ENCODE measurements at places on chromosomes 2 and 18.
A peak's percentile ranks its signal among the peaks of the same experiment; 100 is the strongest.

DNA sequence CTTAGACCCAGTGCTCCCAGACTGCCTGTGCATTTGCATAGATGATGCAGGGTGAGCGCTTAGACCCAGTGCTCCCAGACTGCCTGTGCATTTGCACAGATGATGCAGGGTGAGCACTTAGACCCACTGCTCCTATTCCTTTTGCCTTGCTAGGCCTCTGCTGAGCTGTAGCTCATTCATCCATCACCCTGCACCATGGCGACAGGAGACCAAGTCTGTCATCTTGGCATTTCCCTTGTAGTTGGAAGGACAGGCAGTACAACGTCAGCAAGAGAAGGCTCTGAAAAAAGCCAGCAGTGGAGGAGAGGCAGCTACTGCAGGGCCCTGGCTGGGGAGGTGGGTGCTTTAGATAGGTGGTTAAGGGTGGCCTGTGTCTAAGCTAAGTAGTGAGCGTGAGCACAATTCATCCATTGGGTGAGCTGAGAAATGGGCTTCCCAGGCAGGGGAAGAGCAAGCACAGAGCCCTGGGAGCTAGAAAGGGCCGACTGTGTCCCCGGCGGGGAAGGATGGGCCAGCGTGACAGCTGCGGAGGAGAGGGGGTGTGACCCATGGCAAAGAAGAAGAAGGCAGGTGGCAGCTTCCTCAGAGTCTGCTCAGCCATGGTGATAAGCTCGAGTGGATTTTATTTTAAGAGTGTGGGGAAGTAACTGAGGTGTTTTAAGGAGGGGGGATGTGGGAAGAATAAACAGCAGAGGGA is 108.8 kb downstream of the LPIN1 start:
- no peak for DNase-seq

DNA sequence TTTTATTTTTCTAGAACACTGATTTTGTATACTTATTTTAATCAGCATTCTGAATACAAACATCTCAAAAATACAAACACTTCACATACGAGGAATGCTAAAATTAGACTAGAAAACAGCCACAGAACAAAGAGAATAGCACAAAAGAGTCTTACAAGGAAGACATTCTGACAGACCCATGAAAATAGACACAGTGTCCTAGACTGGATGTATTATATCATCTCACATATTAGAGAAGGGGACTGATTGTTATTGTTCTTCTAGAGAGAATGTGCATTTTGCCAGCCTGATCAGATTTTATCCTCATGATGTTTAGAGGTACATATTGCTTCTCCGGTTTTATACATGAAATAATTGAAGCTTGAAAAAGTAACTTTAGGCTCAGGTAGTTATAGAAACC is 357.9 kb downstream of the DPP10 start:
- DNase-seq = no peak

GRCh38 chr2:22355816-22356433 is 1029.1 kb upstream of the KLHL29 start:
- DNase-seq = peak; percentile 2

- DNase-seq = no peak
These were observed 126.4 kb downstream of the HRH4 start for GRCh38 chr18:24586662-24587360.

DNA sequence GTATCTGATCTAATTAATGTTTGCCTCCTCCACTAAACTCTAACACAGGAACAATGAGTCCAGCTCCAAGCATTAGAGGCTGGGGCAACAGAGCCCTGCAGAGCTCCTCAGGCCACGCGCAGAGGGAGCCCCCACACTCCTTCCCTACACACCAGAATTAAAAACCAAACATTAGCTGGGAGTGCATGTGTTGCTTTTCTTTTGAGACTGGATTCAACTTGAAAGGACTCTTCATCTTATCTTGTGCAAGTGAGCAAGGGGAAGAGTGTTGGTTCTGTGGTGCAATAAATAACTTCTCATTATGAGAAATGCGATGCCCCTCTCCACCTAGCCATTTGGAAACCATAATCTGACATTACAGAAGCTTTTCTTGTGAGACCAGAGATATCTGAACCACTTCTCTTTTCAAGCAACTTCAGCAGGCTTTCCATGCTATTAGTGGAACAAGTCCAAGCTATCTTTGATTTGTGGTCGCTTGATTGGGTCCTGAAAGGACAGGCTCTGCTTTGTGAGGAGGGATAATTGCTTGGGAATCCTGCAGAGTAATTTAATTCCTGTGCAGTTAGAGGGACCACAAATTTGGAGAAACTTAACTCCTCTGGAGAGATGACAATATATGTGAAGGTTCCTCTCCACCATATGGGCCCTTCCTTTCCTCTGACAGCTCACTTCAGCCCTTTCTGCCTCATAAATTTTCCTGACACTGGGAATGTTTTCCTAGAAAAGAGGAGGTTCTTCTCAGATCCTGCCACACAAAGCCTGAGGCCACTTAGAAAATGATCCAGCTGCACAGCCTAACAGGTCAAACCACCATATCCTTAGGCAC is 112.5 kb downstream of the ATL2 start:
- DNase-seq = no peak

DNA sequence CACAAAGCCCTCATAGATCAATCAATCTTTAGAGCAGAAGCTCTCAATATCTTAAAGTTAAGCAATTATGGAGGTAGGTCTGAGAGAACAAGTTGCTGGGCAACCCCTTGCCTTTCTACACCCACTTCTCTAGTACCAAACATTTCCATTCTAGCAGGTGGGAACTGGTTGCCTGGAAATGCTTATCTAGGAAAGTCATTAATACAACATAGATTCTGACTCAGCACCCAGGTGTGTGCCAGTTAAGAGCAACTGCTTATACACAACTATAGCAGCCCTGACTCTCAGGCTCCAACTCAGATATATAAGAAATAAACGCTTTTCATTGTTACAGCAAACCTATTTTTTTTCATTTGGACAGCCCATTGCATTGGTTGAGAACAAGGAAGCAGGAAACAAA is 237.7 kb downstream of the IRS1 start:
- no peak for DNase-seq

- DNase-seq = no peak
These were observed 58.1 kb upstream of the SDC1 start for GRCh38 chr2:20282916-20283592.

- no peak for DNase-seq
These were observed 76.6 kb upstream of the ITGA4 start for GRCh38 chr2:181380581-181380980.

DNA sequence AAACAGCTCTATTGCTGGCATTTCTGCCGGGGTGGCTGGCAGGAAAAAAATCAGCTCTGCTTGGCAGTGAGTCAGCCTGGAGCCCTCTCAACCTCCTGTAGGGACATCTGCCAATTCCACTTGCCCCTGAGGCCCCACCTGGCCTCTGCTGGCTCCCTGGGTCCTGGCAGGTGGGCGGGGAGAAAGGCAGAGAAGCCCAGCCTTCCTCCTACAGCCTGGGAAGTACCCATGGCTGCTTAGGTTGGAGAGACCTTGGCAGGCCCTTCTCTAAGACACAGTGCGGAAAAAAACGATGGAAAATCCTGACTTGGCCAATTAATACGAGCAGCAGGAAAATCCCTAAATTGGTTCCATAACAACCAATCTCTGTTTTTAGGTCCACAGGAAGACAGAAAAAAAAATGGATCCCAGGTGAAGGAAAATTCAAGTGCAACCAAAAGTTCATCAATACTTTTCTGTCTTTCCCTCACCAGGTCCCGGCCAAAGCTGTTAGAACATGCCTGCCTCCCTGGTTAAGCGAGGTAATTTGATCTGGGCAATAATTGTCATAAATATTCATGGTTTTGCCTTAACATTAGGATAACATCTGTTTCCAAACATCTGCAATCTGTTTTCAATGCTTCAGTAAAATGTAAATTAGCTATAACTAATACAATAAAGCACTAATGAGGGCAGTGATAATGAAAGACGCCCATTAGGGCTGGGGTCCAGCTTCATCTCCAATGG is 245.9 kb downstream of the TFCP2L1 start:
- DNase-seq = no peak

DNA sequence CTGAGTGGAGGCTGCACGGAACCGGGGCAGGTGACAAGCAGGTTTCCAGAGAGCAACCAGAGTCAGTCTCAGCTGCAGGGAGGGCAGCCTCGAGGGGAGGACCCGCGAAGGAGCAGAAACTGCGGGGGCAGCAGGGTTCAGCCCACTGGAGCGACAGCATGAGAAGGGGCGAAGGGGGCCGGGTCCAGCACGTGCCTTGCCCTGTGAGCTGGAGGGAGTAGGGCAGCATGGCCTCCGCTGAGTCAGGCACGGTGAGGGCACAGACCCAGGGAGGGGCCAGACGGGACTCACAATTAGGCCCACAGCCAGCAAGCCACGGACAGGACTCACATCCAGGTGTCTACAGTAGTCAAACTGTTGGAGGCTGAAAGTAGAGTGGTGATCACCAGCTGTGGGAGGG is 22.7 kb upstream of the ATP9B start:
- DNase-seq = no peak

DNA sequence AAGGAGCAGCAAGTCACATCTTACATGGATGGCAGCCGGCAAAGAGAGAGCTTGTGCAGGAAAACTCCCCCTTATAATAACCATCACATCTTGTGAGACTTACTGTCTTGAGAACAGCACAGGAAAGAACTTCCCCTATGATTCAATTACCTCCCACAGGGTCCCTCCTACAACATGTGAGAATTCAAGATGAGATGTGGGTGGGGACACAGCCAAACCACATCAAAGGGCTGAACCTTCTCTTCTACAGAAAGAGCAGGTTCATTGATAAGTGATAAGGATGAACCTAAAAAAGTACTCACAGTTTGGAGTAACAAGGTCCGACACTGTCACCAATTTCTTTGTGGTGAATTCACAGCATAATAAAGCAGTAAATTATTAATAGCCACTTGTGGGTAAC is 422.2 kb upstream of the FSIP2 start:
- DNase-seq = no peak

GRCh38 chr2:211982162-211982561 is 556.4 kb downstream of the ERBB4 start:
- DNase-seq = no peak

- DNase-seq = no peak
These were observed 113.1 kb downstream of the GATA6 start for GRCh38 chr18:22282311-22283115.

DNA sequence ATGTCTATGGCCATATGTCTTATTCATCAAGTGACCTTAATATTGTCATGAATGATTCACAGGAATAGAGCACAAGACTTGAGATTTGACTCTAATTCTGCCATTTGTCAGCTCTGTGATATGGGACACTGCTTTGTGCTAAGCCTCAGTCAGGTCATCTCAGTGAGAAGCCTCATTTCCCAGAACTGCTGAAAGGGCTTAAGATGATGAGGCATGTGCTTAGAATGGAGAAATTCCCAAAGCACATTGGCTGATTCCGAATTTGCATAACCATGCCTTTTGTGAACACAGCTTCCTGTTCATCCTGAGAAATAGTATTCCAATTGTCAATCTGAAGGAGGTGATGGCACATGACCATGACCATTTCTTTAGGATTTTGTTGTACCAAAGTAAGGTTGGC is 218.1 kb downstream of the ALK start:
- no peak for DNase-seq

GRCh38 chr2:134035605-134036370 is 218.1 kb upstream of the MGAT5 start:
- no peak for DNase-seq

DNA sequence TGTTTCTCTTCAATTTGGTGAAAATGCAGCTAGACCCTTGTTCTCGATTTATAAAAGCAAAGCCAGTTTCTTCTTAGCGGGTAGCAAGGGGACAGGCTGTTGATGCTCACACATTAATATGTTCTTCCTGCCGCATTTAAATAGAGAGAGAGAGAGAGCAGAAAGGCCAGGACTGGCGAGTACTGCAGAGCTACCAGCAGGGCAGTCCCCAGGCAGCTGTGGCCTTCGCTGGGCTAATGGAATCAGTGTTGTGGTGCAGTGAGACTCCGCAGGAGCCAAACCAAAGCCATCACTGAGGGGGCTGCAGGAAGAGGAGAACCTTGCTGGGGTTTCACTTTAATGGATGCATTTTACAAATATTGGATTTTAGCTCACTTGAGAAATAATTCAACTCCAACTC is 223.6 kb downstream of the ACTR3 start:
- no peak for DNase-seq

GRCh38 chr2:27773959-27774358 is 2.4 kb downstream of the MRPL33 start:
- DNase-seq = no peak

GRCh38 chr2:142920571-142920970 is 43.1 kb downstream of the KYNU start:
- DNase-seq = no peak

GRCh38 chr2:59250307-59250677 is 1009.2 kb upstream of the FANCL start:
- no peak for DNase-seq

- DNase-seq = no peak
These were observed 69.0 kb downstream of the CPO start for GRCh38 chr2:207008105-207008990.

GRCh38 chr2:146004462-146004861 is 1484.5 kb upstream of the ZEB2 start:
- no peak for DNase-seq

GRCh38 chr2:187051350-187051749 is 202.4 kb upstream of the ZSWIM2 start:
- DNase-seq = no peak

- no peak for DNase-seq
These were observed 32.7 kb downstream of the CTLA4 start for GRCh38 chr2:203900253-203900652.

GRCh38 chr2:127024769-127025358 is 82.1 kb downstream of the BIN1 start:
- no peak for DNase-seq

DNA sequence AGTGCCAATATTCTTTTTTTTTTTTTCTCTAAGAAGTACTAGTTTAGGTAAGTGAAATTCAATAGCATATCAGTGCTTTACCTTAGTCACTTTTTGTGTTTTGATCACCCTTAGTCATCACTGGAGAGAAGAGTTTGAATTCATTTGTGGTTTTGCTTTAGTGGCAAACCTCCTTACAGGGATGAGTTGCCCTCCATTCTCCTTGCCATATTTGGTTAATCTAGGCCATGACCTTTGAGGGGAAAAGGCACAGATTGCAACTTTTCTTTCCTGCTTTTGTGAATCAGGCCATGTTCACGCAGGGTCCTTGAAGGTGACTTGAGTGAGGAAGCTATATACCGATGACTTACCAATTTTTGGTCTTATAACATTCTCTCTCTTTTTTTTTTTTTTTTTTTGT is 34.4 kb downstream of the PLEKHA3 start:
- no peak for DNase-seq

- peak; percentile 81 for DNase-seq
These were observed 2.9 kb upstream of the NEURL3 start for GRCh38 chr2:96507957-96508520.

- no peak for DNase-seq
These were observed 42.2 kb downstream of the THNSL2 start for GRCh38 chr2:88212251-88212790.

GRCh38 chr2:207970826-207971180 is 54.5 kb downstream of the PLEKHM3 start:
- no peak for DNase-seq
